ENCODE measurements at places on chromosomes 6 and 20.

GRCh38 chr6:42093582-42094329, 43.4 kb downstream of the TAF8 start:
- DNase-seq: no peak

DNA sequence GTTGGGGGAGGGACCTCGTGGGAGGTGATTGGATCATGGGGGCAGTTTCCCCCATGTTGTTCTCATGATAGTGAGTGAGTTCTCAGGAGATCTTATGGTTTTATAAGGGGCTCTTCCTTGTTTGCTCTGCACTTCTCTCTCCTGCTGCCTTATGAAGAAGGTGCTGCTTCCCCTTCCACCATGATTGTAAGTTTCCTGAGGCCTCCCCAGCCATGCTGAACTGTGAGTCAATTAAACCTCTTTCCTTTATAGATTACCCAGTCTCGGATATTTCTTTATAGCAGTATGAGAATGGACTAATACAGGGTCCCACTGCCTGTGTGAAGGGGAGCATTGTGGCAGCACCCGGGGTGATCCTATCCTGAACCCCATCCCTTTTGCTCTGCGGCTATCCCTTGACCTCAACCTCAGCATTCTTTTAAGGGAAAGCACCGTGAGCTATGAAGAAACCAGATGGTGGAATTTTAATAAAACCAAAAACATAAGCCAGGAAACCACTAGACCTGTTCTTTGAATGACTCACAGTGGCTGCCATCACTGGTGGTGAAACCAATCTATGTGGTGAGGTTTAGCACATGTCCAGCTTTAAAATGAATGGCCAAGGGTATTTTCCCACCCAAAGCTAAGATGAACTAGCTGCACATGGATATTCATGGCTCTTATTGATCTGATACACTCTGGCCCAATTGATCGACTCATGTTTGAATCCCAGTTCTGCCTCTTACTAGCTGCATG, 62.2 kb downstream of the ZDHHC14 start:
- DNase-seq: no peak

GRCh38 chr6:125931733-125932450, 24.7 kb upstream of the HINT3 start:
- DNase-seq: no peak

GRCh38 chr6:23301556-23301955, 732.2 kb downstream of the HDGFL1 start:
- no peak for DNase-seq

DNA sequence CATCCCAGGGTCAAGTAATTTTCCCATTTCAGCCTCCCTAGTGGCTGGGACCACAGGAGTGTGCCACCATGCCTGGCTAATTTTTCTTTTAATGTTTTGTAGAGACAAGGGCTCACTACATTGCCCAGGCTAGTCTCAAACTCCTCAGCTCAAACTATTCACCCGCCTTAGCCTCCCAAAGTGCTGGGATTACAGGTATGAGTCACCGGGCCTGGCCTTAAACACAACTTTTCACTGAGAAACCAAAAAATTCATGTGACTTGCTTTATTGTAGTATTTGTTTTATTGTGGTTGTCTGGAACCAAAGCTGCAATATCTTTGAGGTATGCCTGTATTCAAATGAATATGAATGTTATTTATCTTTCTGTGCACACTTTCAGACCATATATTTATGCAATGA, 72.2 kb downstream of the RWDD2A start:
- DNase-seq: no peak

DNA sequence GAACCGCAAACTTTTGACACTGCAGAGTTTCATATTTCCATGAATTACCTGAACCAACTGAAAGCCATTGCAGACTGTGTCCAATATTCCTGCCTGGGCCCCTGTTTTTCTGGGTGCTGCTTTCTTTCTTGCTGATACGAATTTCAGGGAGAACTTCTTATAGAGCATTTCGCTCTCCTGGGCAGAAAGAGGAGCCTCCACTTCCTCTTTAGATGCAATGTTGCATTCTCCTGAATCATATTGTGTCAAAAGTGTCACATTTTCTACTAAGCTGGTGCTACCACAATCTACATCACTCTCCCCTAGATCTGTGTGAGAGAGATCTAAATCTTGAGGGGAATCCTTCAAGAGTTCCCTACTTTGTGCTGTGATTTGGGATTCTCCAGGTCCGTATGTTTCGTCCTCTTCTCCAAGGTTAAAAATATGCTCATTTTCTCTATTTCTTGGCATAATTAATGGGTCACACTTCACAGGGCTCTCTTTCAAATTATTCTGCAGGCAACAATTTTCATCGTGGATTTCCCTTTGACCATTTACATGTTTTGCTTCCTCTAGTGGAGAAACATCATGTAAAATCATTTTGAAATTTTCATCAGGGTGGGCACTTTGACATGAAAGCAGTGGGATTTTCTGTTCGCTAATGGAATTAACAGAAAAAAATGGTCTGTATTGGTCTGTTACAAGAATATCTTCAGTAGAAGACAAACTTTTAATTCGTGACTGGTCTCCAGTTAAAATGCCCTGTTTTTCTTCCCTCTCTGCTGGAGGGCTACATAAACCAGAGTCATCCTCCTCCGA, 102.3 kb downstream of the DST start:
- no peak for DNase-seq

- no peak for DNase-seq
These were observed 1.4 kb downstream of the BMP6 start for GRCh38 chr6:7727086-7727945.

Measured in putamen (tissue), 1 donor.